ENCODE measurements at places on chromosomes 1 and 21. TPM values are rescaled to one million over a fixed set of nuclear protein-coding genes. Genes with fewer than 3 reads are reported as not detected.

SLC44A5 gene
- 7.5 TPM for total RNA-seq

IFNLR1 gene
- total RNA-seq = 1.9 TPM

SELL gene
- 3.1 TPM for total RNA-seq

PKP1 gene
- total RNA-seq = 6.7 TPM

TOMM20 gene
- 88.7 TPM for total RNA-seq

TMEM50A gene
- total RNA-seq = 37.0 TPM

RXFP4 gene
- total RNA-seq = not detected

PLA2G2D gene
- not detected for total RNA-seq

FAM163A gene
- total RNA-seq = 0.15 TPM

ABCA4 gene
- total RNA-seq = 0.32 TPM

OLIG2 gene
- total RNA-seq = 0.08 TPM

- DNase-seq = no peak
These were observed 408.1 kb downstream of the SETD4 start for GRCh38 chr21:35652196-35652595.

DNA sequence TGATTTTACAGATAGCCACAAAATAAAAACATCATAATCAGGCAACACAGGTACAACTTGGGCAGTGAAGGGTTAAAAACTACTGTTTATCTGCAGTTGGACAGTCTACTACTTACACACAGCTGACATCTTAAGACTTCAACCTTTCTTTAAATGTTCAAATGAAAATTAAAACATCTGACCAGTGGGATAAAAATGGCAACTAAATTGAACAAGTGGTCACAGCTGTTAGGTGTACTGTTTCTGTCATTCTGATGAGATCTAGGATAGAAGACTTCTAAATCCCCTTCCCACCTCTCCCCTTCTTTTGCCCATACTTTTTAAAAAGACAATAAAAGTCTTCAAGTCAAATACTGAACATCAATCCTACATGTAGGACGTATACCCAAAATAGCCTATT, 56.2 kb downstream of the ENAH start:
- DNase-seq = no peak

- no peak for DNase-seq
These were observed 2.2 kb upstream of the UBXN10 start for GRCh38 chr1:20183616-20184271.

- peak; percentile 81 for DNase-seq
These were observed 22.7 kb downstream of the MATN1 start for GRCh38 chr1:30700528-30701257.

- DNase-seq = no peak
These were observed 7.0 kb upstream of the BMP8B start for GRCh38 chr1:39795651-39796050.

GRCh38 chr1:247270003-247270402, 14.1 kb downstream of the VN1R5 start:
- DNase-seq = no peak

GRCh38 chr1:16924919-16925477, 3.3 kb downstream of the CROCC start:
- DNase-seq = peak; percentile 7

DNA sequence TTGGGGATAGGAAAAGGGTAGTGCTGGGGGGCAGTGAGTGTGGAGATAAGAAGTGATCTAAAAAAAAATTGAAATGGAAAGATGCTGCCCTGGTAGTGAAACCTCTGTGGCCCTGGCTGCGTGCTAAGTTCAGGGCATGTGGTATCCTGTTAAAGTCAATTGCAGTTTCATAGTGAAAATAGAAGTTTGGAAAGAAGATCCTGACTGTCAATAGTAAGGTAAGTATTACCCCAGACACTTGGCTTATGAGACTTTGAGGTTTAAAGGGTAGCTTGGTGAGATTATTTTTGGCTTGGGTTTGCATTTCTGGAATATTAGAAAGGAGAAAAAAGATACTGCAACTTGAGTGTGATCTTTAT, 6.8 kb downstream of the ARID1A start:
- DNase-seq = no peak

DNA sequence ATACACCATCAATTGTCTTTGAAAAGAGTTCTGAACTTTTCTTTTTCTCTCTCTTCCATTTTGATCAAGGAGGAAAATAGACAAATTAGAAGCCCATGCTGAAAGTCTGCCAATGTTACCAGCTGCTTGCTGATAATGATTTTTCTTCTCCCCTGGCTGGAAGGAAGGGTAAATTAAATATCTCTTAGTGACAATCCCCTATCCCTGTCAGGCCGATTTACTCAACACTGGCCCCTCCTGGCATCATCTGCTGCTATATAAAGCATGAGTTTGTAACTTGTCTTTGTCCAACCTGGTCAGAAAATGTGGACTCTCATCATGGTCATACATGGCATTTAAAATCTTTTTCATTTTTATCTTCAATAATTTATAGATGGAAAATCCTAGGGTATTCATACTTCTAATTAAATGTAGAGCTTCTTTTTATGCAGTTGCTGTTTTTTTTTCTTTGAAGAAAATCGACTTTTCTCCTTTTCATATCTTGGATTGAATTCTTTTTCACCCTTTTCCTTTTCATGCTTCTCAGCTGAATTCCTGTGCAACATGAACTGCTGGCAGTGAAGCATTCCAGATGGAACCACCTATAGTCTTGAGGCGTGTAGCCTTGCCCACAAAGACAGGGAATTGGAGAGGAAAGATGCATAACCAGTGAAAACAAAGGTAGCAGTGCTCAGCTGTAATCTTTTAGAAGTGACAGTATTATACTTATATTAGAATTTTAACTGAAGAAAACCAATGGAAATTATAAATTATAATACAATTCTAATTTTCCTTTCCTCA, 214.7 kb upstream of the PTGFR start:
- DNase-seq = no peak

GRCh38 chr21:34055615-34056014, 17.8 kb upstream of the MRPS6 start:
- no peak for DNase-seq

- DNase-seq = no peak
These were observed 296.5 kb upstream of the PLXNA2 start for GRCh38 chr1:208540724-208541123.

DNA sequence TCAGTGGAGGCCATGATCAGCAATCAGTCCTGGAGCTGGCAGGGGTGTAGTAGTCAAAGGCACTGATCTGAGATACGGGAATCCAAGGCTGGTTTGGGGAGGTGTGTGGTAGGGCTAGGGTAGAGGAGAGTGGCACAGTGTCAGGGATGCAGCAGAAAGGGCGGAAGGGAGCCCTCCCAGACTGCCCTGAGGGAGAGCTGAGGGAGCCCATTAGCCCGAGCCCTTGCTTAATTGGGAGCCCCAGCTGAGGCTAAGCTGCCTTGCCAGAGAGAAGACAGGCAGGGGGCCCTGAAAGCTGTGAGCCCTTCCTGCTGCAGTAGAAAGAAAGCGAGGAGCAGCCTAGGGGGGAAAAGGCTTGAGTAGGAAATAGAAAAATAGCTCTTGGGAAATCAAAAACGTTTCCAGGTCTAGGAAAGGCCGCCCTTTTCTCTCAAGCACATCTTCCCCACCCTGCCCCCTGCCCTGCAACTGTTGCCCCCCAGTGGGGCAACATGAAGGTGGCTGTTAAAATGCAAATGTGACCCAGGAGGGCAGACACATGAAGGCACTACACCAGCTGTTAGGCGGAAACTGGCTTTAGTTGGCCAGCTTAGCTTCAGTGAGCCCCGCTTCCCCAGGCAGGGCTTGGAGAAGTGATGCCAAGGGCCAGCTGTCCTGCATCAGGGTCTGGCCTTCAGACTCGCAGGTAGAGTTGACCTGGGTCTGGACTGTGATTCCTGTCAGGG, 106.2 kb downstream of the UCK2 start:
- no peak for DNase-seq

GRCh38 chr1:60622486-60622885, 459.9 kb upstream of the NFIA start:
- no peak for DNase-seq

DNA sequence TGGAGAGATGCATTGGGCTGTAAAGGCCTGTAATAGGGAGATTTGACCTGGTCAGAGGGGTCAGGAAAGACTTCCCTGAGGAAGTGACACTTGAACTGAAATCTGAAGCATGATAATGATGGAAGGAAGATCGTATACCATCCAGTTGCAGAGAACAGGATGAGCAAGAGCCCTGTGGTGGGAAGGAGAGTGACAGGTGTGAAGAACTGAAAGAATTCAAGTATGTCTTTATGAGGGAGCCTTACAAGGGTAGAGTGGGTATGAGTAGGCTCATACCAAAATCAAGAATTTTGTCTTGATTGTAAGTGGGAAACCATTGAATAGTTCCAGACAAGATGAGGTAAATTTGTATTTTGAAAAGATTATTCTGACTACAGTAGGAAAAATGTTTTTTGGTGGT, 129.4 kb downstream of the RASAL2 start:
- DNase-seq = no peak

DNA sequence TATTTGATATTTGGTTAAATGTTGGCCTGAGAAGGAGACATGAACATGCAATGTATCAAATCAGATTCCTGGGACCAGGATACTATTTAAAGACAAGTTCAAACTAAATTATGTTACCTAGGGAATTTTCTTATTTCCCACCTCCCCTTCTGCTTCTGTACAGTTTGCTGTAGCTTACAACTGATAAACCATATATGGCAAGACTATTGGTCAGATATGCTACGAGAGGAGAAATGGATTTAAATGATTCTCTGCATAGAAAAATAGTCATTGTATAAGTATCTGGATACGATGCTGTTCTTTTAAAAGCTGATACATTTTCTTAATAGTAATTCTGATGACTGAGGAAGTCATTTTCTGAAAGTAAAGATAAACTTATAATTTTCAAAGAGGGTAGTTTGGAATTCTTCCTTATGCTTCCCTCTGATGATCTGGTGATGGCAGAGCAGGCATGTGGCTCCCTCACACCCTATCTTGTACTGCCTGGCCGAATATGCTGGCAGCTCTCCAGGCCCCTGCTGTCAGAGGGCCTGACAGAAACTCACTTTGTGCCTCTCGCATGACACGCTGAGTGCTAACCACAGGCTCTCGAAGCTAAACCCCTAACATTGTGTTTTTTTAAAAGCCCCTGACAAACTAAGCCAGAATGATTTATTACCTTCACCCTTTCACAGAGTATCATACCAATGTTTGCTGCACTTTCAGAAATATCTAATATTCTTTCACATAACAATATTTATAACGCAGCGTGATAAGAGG, 19.4 kb downstream of the RRP15 start:
- DNase-seq = peak; percentile 28

DNA sequence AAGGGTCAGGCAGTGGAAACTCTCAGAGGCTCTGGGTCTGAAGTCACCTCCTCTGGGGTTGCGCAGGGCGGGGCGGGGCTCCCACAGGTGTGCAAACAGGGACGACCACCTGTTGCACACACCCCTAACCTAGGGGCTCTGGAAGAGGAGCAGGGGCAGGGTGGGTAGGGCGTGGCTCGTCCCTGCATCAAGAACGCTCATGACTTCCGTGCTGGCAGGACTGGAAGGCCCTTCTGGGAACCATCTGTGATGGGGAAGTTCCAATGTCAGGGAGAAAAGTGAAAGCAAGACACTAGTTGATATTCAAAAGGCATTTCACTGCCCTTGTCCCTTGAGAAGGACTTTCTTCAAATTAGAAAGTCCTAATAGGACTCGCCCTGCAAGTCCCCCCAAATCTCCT, 22.1 kb upstream of the CLSTN1 start:
- DNase-seq = peak; percentile 36

GRCh38 chr1:41381692-41382479, 20.7 kb downstream of the FOXO6 start:
- peak; percentile 67 for DNase-seq

GRCh38 chr1:41724248-41724647, 194.5 kb downstream of the HIVEP3 start:
- no peak for DNase-seq

- DNase-seq = no peak
These were observed 36.2 kb upstream of the ACTRT2 start for GRCh38 chr1:2985067-2985561.

All from psoas muscle (tissue), 8 donors.